AML-193 (cell line): ENCODE measurements at places on chromosomes 2 and 18.

- peak; percentile 55 for DNase-seq
Measured at GRCh38 chr2:238449909-238450417, 23.2 kb downstream of the ASB1 start.

- DNase-seq = peak; percentile 49
Measured at GRCh38 chr18:76709659-76710645, 112.4 kb upstream of the ZNF236 start.

GRCh38 chr2:76446872-76447271, 736.2 kb upstream of the GCFC2 start:
- no peak for DNase-seq

- DNase-seq = no peak
Measured at GRCh38 chr2:25664183-25664964, 9.0 kb downstream of the DTNB start.

GRCh38 chr18:61256291-61256690, 76.9 kb upstream of the CDH20 start:
- DNase-seq = no peak

- DNase-seq = no peak
Measured at GRCh38 chr2:128425731-128426620, 107.3 kb upstream of the HS6ST1 start.

DNA sequence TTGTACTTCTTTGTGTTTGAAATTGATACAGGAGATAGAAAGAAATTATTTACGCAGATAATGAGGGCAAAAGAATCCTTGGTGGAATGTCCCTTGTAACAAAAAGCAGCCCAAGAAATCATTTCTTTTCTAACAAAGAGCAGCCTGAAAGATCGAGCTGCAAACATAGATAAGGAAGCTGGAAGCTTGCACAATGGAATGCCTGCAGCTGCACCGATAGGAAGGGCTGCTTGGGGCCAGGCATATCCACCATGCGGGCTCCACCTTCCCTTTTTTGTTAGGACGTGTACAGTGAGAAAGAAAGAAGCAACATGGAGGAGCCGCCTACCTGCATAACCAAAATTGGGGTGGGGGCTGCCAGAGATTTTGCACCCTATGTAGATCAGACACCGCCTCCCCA, 568.7 kb downstream of the METTL4 start:
- DNase-seq = peak; percentile 2

DNA sequence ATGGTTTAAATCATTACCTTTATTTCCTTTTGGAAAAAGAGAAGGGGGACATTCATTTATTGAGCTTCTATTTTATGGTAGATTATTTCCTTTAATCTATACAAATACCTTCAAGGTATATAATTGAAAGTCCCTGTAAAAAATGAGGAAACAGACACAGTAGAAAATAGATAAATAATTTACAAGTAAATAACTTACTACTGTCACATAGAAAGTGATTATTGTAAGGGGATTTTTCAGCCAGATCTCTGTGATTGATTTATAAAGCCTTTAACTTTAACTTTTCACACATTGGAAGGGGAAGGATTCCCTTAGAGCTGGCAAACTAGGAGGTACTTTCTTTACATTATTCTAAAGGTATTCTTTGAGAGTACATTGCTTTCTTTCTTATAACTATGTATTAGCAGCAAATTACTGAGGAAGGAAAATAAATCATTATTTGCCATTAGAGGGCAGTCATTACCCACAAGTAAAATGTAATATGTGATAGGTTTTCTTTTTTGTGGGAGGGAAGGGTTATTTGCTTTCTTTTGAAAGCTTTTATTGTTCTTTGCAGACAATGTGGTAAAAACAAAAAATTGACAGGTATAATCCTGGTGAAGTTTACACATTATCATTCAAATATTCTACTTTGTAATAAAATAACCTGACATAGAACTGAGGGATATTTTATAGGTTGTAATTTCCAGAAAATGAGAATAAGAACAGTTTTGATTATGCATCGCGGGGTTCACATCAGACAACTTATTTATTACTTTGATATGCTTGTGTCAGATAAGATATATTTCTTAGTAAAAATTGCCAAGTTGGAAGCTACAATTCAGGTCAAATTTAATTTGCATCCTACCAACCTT, 24.8 kb upstream of the RPE start:
- DNase-seq = peak; percentile 58

DNA sequence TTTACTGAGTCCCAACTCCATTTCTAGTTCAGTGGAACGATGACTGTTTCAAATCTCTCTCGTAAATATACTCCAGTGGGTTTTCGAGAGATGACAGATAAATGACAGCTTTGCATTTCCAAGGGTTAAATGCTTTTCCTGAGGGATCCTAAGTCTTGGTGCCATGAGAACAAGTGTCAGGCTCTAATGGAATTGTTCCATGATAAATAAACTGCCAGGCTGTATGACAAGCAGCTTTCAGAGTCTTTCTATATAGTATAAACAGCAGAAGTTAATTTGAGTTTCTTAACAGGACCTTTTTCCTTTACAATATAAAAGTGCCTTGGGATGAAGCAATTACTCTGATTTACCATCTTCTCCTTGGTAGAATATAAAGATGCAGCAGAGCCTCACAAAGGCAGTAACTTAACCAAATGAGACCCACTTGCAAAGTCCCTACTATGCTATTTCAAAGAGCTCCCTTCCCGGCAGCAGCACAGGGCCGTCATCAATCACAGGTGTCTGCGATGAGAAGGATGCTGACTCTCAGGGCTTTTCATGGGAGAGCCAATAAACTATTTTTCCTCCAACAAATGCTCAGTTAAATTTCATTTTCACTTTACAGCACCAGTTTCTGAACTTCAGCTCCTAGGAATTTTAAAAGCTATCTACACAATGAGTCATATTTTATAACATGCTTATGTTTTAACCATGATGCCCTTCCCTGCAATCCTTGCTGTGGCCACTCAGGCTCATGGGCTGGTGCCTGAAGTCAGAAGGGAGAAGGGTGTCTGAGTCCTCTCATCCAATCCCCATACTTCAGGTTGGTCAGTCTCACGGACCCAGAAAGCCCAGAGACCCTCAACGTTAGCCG, 123.8 kb downstream of the AFF3 start:
- DNase-seq = no peak

- DNase-seq = no peak
Measured at GRCh38 chr2:38966678-38967077, 77.0 kb downstream of the ARHGEF33 start.

- DNase-seq = no peak
Measured at GRCh38 chr2:177989029-177989885, 83.3 kb downstream of the PDE11A start.

DNA sequence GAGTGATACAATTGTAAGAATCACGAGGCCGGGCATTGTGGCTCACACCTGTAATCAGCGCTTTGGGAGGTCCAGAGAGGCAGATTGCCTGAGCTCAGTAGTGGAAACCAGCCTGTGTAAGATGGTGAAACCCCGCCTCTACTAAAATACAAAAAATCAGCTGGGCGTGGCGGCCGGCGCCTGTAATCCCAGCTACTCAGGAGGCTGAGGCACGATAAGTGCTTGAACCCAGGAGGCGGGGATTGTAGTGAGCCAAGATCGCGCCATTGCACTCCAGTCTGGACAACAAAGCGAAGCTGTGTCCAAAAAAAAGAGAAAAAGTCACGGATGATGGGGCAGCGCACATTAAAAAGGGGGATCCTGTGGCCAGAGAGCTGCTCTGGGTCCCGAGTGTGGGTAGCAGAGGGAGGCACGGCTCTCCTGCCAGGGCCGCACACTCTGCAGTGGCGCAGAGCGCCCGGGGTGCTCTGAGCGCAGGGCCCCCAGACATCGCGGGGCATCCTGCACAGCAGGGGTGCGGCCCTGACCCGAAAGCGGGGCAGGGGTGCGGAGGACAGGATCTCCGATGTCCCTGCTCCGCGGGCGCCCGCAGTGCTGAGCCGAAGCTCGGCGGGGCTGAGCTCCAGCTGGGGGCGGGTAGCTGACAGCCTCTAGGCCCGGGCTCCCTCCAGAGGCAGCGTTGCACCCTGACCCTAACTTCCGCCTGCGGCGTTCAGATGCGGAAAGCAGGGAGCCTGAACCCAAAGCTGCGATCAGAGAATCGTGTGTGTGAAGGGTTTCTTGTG, 30.4 kb upstream of the RAB6D start:
- no peak for DNase-seq

GRCh38 chr2:226874749-226875148, 38.9 kb downstream of the RHBDD1 start:
- no peak for DNase-seq

GRCh38 chr2:154696810-154697417, 1.6 kb upstream of the KCNJ3 start:
- no peak for DNase-seq

DNA sequence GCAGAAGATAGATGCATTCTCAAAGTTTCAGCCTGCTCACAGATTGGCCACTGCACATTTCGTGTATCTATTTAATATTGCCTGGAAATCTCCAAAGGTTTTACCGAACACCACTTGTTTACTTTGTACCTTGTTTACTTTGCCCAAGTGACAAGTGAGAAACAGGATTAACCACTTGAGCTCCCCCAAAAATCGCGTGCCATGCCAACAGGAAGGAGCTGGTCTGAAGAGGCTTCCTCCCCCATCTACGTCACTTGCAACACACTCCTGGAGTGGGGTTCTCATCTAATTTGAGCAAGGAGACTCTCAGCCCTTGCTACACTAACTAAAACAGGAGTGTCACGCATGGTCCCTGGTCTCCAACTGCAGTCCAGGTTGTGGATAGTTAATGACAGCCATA, 212.5 kb upstream of the TMEM200C start:
- no peak for DNase-seq

- no peak for DNase-seq
Measured at GRCh38 chr2:102277202-102277700, 34.1 kb upstream of the IL1RL1 start.

DNA sequence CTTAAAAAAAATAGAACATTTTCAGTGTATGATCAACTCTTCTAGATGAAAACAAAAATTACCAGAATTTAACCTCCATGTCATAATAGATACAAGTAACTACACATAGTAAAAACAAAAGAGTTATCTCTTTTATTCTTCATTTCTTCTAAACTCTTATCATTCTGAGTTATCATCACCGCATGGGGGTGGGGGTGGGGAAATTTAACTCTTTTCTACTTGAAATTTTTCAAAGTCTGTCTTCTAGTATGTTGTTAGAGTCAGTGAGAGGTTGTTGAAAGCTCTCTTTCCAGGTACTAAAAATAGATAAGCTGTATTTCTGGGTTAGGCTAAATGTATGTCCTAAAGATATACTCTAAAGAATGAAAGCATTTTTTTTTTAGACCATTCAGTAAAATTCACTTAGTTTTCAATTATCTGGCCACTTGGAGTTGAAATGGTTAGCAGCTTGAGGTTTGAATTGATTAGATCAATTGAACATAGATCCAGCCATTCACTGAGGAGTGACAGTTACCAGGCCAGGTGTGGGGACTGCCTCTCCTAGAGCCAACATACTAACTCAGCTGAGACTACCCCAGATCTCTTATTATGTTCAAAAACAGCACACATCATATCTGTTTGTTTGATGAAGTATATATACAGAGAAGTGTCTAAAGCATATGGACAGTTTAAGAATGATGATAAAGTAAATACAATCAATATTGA, 220.7 kb downstream of the IKZF2 start:
- DNase-seq = no peak

DNA sequence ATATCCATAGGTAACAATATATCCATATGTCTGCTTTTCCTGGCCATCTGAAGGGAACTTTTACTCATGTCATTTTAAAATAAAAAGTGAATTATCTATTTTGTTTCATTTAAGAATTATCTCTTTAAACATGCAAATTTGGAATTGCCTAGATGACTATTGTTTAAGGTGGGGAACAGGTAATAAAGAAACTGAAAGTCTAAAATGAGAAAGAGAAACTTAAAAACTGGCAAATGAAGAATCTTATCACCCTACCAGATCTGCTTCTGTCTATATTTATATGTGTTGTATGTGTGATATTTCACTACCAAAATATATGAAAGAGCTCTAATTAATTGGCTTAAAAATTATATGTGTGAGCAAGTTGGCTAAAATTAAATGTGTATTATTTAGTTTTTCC, 243.2 kb upstream of the KCNH7 start:
- no peak for DNase-seq

DNA sequence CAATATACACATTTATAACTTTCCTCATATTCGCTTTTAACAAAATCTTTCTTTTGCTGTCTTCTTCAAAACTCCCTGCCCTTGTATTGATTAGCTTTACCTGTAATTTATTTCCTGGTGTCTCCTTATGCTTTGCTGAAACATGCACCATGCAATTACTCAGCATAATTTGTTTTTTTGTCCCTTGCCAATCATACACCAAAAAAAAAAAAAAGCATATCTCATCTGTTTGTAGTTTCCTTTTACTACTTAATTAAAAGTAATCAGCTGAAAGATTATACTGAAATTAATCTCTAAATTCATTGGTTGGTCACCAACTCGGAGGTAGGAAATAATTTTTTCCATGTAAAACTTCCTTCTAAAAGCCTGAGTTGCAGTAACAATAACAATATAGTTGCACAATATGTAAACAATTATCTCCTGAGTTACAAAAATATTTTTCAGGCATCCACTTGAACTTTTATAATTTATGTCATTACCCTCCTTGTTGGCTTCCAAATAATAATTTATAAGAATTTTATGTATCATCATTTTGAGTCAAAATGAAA, 53.0 kb upstream of the ROCK1 start:
- no peak for DNase-seq

DNA sequence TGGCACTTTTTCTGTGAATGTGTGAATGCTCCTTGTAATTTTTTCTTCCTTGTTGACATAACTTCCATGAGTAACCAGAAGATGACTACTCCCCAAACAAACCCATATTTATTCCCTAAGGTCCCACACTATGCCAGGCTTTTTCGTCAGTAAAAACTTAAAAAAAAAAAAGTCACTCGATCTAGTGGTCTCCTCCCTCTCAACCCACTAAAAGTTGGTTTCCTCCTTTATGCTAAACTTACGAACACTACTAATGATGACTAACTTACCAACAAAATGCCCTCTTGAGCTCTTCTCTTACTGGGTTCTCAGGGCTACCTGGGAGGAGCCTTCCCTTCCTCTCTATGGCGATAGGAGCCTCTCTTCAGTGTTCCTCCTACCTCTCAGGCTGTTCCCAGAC, 18.2 kb downstream of the ACVR1 start:
- DNase-seq = no peak

GRCh38 chr2:18741895-18742732, 152.7 kb upstream of the NT5C1B start:
- DNase-seq = no peak

GRCh38 chr2:208031608-208032019, 6.3 kb upstream of the PLEKHM3 start:
- peak; percentile 15 for DNase-seq

GRCh38 chr2:28036307-28036706, 145.8 kb downstream of the BABAM2 start:
- DNase-seq = no peak

- no peak for DNase-seq
Measured at GRCh38 chr2:23207871-23208270, 177.1 kb upstream of the KLHL29 start.

- no peak for DNase-seq
Measured at GRCh38 chr2:225779829-225780228, 380.3 kb downstream of the NYAP2 start.
